ENCODE measurements at places on chromosomes 5 and 9.

GRCh38 chr9:16637911-16638310, 232.6 kb downstream of the BNC2 start:
- DNase-seq, result no peak

- no peak for DNase-seq
Observed at GRCh38 chr5:115577329-115577728, 24.9 kb downstream of the TICAM2 start.

DNA sequence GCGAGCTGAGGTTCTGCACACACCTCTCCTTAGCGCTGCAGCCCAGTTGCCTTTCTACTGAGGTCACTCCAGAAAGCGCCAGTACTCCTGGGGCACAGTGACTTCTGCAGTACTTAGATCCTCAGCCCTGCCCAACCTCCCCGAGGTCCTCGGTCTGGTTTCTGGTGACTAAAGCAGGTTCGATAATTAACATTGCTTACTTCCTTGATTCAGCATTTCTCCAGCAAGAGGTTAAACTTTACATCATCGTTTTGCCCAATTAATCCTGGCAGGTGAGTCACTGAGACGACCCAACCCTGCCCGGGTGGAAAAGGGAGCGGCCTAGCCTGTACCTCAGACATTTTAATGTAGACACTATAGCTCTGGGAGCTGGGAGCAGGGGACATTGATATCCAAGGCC, 77.6 kb downstream of the PLAC8L1 start:
- peak; percentile 78 for DNase-seq

DNA sequence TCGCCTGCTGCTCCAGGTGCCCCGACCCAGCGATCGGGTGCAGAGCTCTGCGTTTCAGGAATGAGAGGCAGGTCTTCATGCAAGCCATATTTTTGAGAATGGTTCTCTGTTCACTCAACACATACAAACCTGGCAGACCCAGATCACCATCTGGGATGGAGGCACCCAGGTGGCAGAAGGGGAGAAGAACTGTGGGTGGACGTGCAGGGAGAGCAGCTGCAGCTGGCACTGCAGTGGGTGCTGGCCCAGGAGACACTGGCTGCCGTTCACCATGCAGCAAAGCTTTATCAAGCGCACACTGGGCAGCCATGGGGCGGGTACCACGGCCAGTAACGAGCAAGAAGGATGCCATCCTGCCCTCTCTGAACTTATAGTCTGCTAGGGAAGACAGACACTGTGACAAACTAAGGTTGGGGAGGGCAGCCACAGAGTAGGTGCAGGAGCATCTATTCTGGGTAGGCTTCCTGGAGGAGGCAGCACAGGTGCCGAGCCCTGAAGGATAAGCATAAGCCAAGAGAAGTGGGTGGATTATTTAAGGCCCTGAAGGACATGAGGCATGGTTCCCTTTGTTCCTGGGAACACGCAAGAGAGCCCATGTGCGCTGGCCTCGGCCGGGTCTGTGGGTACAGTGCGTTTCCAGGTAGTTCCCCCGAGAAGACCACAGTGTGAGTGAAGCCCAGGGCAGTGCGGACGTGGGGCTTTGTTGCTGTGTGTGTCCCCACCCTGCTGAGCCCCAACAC, 46.2 kb upstream of the FCN2 start:
- DNase-seq, result no peak

DNA sequence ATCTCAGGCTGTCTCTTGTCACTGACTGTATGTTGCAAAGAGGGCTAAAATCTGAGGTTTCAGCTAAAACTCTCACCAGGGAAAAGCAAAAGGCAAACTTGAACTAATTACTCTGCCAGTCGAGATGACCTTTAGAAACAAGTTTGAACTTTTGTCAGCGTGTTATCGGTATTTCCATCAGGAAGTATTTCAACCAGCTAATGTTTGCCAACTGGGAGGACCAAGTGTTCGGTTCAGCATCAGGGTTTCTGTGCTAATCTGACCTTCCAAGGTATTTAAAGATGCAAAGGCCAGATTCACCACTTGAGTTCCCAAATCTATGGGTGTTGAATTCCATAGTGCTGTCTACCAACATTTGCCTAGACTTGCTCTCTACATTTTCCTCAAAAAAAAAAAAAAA, 230.5 kb downstream of the SLIT3 start:
- DNase-seq, result no peak

DNA sequence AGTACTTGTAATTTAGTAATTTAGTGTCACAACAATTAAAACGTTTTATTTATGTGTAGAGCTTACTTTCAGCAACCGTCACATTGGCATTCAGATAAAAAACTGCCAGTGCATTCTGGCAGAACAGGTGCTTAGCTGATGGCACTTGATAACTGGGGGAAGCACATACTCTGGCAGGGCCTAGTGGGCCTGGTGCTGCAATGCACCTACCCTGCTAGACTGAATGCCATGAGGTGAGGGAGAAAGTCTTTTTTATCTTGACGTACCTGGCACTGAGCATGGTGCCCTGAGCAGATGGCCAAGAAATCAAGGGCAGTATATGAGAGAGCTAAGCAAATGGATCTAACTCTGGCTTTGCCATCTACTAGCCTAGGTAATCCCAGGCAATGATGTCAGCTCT, 280.6 kb upstream of the EFNA5 start:
- DNase-seq, result no peak

- DNase-seq, result no peak
Observed at GRCh38 chr9:77848897-77849296, 182.7 kb downstream of the GNAQ start.

GRCh38 chr5:184471-184870, 6.8 kb upstream of the LRRC14B start:
- DNase-seq, result no peak

- no peak for DNase-seq
Observed at GRCh38 chr9:8251566-8251965, 452.0 kb upstream of the DMAC1 start.

- DNase-seq, result no peak
Observed at GRCh38 chr9:92774274-92774673, 9.6 kb upstream of the BICD2 start.

GRCh38 chr5:40258222-40258621, 421.5 kb upstream of the PTGER4 start:
- no peak for DNase-seq

DNA sequence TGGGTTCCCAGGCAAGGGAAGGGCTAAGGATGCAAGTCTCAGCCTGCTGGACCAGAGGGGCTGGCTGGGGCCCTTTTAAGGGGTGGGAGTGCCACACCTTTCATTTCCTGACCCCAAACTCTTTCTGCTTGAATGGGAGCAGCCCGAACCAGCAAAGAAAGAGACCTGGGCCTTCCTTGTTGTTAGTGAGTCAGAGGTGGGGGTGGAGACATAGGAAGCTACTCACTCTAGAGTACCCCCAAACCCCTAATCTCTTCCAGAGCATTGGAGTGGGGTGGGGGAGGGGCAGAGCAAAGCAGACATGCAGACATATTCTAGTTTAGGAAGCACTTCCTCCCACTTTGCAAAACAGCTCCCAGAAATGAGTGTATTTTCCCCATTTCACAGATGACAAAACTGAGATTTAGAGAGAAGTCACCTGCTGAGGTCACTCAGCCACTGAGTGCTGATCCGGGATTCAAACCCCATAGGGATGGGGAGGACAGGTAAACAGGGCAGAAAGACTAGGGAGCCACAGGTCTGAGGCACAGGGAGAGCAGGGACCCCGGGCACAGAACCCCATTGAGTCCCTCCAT, 6.0 kb upstream of the AQP3 start:
- DNase-seq, result no peak

DNA sequence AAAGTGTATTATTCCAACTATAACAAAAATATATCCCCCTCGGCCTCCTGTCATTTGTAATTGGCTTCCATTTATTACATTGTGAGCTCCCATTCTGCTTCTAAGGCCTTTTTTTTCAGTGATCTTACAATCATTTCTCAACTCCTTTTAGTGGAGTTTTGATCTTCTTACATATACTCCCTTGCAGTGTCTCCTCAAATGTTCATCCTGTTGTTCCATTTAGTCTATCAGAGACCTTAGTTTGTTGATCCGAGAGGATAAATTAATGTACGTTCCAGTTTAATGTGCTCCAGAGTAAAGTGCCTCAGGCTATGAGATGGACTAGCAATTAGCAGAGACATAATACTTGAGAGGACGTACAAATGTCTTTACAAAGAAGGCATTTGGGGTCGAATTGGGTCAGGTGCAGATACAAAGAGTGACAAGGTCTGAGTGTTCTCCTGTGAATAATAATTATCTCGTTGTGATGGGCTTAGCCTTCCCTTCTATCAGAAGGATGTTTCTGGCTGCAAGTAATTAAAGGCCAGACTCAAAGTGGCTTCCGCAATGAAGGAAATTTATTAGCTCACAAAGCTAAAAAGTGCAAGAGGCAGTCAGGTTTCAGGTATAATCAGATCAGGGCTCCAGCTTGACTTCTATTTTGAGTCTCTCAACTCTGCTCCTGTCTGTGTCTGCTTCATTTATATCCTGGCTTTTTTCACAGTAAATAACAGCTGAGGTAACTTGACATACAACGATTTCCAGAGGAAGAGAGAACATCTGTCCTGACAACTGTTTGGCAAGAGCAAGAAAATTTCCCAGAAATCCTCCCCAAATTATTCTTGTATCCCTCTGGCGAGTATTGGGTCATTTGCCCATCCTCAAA, 30.1 kb downstream of the ARRDC3 start:
- DNase-seq, result no peak

- no peak for DNase-seq
Observed at GRCh38 chr5:133226186-133226585, 174.4 kb downstream of the HSPA4 start.

- DNase-seq, result no peak
Observed at GRCh38 chr9:120702075-120702474, 12.2 kb downstream of the MEGF9 start.

GRCh38 chr9:136620441-136621018, 42.2 kb upstream of the EGFL7 start:
- DNase-seq, result no peak

Measured in HCT116 (cell line).